ENCODE measurements at places on chromosomes 4 and X. TPM values are rescaled to one million over a fixed set of nuclear protein-coding genes. Genes with fewer than 3 reads are reported as not detected.

Gene ABCG2
- 2.0 TPM for total RNA-seq

Gene PAGE3
- total RNA-seq = not detected

Gene MTMR8
- total RNA-seq = 1.6 TPM

Gene PHEX
- 0.32 TPM for total RNA-seq

Gene SPRY1
- total RNA-seq = 59.2 TPM

Gene COL4A5
- total RNA-seq = 5.5 TPM

Gene USP17L22
- total RNA-seq = not detected

Gene BCORL1
- total RNA-seq = 0.50 TPM

Gene USP17L5
- not detected for total RNA-seq

Gene CACNA1F
- not detected for total RNA-seq

Gene USP26
- total RNA-seq = not detected

Gene KIAA1210
- 0.08 TPM for total RNA-seq

Gene EVC2
- 0.21 TPM for total RNA-seq

Gene CENPVL3
- total RNA-seq = 0.19 TPM

Gene BGN
- not detected for total RNA-seq

Gene OTC
- not detected for total RNA-seq

Gene PPA2
- 123 TPM for total RNA-seq
